ENCODE measurements at places on chromosomes 7 and 10.

DNA sequence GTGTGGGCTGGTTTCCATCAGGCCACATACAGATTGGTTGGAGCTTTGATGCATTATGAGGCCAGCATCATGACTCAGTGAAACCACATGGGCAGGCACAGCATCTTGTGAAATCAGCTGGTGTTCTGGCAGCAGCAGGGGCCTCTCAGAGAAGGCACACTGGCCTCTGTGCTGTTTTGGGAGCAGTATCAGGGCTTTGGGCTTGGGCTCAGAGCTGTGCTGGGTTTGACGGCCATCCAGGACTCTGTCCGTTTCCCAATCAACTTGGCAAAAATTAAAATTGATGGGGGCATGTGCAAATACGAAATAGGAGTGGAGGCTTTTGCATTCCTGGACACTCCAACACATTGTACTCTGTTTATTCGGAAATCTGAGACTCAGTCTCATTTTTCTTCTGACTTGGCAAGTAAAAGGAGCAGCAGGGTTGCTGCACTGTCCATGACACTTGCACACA, 190.9 kb downstream of the BMPER start:
- DNase-seq, result no peak

DNA sequence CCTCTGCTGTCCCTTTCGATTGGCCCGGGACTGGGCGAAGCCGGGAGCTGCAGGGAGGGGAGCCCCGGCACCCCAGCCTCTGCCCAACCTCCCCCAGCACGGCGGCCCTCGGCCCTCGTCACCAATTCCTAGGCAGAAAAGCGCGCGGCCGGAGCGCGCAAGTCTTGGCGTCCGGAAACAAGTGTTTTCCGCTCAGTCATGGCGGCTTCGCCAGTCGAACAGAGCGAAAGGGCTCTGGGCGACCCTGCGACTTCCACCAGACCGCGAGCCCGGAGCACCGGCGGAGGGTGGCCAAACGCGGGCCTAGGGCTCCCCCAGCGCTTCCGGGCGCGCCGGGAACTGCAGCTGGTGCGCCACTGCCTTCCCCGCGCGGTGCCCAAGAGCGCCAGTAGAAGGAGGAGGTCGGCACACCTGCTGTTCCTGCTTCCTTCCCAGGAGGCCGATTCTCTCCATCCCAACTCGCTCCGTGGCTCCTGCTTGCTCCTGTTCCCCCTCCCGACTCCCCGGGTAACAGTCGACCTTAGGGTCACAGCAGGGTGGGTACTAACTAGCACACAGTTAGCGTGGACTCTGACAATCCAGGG, 729.9 kb downstream of the ZWINT start:
- DNase-seq, result no peak

DNA sequence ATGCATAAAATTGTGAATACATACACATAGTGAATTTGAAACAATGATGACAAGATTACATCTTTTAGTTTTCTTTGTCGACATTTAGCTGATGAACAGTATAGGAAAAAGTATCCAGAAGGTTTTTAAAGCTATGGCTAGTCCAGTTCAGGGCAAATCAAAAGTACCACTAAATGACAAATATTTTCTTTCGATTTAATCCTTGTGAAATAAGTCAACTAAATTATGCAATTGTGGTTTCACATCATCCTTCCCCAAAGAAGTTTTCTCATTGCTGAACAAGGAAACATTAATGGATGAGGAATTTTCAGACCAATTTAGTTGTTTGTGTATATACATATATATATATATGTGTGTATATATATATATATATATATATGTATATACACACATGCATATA, 774.0 kb downstream of the DNAJB9 start:
- DNase-seq, result peak; percentile 27

DNA sequence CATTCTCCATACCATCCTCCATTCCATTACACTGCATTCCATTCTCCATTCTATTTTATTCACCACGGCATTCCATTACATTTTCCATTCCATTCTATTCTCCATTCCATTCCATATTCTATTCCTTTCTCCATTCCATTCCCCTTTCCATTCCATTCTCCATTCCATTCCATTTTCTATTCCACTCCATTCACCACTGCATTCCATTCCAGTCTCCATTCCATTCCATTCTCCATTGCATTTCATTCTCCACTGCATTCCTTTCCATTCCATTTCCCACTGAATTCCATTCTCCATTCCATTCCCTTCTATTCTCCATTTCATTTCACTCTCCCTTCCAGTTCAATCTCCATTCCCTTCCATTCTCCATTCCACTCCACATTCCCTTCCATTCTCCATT, 79.6 kb downstream of the NSUN6 start:
- DNase-seq, result no peak

DNA sequence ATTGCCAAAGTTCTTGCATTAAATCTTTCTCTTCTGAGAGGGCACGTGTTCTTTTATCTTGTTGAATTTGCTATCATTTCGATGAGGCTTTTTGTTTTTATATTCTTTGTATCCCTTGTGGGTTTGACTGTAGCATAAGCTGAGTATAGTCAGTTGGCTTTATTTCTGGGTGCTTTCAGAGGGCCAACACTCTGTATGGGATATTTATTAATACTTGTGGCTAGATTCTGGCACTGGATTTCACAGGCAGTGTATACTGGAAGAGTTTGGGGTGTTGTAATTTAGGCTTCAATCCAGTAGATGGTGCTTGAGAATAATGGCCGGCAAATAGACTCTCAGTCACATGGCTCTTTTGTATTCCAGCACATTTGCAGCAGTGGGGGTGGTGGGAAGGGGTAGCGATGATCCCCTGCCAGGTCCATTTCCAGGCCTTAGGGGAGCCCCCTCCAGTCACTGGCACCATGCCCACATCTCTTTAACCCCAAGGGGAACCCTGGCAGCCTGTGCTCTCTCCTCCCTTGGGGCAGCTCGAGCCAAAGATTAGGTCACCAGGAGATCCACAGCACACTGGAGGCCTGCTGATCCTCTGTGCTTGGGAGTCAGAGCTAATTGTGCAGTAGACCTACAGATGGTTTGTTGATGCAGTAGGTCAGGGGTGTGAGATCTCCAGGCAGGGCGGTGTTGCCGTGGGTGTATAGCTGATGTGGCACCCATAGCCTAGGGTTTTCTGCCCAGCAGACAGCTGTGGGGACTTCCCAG, 81.8 kb downstream of the PTPN20 start:
- peak; percentile 89 for DNase-seq

- no peak for DNase-seq
Observed at GRCh38 chr10:113992471-113993011, 51.1 kb upstream of the ADRB1 start.

DNA sequence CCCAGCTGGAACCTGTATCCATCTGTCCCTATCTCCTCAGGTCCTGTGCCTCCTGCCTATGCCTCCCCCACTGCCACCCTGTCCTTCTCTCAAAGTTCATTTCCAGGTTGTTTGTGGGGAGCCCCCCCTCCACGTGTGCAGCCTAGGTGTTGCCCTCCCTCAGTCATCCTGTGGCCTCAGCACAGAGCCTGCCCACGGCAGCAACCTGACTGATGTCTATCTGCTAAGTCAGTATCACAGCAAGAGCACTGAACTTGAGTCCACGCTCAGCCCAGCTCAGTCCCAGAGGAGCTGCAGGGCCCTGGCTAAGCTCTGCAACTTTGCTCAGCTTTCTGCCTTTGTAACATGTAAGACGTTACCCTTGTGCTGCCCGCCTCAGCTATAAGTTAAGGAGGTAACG, 28.7 kb downstream of the FAM53B start:
- DNase-seq, result no peak

DNA sequence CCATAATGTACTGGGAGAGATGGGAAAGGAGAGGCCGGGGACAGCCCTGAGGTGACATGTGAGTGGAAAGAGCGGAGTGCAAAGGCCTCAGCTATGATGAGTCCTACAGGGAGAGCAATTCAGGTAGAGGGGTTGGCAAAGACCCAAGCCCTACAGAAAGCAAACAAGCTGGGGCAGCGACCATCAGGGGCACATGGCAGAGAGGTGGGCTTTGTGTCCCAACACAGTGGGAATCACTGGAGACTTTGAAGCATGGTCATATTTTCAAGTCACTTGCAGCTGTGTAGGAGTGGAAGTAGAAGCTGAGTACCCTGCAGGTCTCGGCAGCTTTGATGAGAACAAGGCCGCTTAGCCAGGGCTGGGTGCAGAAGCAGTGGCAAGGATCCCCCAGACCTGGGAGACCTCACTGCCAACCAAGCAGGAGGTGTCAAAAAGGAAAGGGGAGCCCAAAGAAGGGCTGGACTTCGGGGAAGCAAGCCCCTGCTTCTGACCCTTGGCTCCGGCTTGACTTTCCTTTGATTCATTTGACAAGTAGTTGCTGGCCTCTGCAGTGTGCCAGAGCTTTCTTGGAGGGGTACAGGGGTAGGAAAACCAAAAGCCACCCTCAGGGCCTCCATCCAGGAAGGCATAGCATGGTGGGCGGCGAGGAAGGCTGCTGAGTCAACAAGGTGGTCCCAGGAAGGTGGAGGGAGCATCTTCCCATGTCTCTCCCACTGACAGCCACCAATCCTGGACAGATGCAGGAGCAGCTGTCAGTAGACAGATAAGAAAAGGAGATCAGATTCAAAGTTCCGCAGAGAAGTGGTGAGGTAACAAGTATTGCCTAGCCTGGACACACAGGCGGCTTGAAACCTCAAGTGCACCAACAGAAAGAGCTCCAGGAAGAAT, 1.9 kb upstream of the PGAM2 start:
- no peak for DNase-seq

DNA sequence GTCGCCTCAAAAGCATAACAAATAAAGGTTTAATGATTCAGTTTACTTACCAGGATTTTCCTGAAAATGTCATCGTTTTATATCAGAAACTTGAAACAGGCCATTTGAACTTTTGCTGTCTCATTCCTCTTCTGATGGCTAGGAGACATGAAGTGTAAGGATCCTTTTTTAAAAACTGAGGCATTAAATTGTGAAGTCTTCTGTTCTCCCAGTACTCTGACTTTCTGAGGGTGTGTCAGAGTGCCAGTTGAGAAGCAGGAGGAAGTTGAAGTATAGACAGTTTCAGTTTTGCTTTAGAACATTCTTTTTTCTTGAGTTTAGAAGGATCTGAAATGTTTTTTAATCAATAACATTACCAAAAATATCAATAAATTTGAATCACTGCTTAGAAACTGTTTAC, at the start of gene SAMD9L:
SAMD9L (minus strand) TSS at position 242 of the 400 bp plus-strand sequence. CDS start 12,414 bp downstream, outside the sequence.
- peak; percentile 70 for DNase-seq

DNA sequence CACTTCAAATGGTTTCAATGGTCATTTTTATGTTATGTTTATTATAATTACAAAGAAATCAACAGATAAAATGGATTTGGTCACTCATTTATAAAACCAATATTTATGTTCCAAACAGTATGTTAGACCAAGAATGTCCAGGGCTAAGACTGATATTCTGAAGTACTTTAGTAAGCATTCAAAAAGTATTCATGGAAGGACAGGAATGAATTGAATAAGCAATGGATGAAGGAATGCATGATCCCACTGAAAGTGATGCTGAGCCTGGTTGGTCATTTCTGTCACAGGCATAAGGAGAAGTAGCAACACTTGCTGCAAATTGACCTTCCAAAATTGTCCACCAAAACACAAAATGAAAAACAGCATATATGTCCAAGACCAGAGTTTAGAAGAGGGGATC, 189.0 kb upstream of the CELF2 start:
- no peak for DNase-seq

- no peak for DNase-seq
Observed at GRCh38 chr7:108268200-108268820, 138.1 kb upstream of the LAMB4 start.

DNA sequence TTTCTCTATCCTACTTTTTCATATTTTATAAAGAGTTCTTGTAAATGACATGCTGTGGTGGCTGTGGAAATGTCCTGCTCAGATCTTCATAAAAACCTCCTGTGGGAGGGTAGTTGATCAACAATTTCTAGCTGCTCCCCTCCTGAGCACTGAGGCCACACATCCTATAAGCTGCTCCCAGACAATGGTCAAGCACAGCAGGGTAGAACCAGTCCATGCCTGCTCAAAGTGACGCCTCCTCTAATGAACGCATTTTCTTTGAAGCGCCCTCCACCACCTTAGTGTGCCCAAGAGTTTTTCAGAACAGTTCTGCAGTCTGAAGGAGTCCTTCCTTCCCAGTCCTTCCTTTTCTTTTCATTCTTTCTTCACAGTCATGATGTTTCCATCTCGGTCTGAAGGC, 298.6 kb upstream of the CACNA2D1 start:
- no peak for DNase-seq

- no peak for DNase-seq
Observed at GRCh38 chr7:142371586-142372377, 113.9 kb upstream of the PRSS58 start.

DNA sequence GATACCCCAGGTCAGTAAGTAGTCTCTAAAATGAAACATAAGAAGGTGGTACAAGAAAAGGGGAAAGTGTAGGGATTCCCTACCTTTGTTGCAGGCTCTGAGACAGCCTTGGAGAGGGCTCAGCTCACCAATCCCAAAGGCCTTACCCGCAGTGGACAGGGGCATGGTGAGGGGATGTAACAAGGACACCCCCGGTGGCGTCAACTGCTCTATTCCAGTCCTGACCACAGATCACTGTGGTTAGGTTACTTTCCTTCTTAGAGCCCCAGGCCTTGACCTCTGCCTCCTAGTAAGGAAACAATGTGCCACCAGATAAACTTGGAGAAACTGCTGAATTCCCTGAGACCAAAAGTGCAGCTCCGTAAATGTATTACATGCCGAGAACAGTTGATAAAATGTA, 17.5 kb downstream of the PLXNA4 start:
- no peak for DNase-seq

GRCh38 chr7:5574770-5575269, 151.2 kb upstream of the TNRC18 start:
- no peak for DNase-seq

DNA sequence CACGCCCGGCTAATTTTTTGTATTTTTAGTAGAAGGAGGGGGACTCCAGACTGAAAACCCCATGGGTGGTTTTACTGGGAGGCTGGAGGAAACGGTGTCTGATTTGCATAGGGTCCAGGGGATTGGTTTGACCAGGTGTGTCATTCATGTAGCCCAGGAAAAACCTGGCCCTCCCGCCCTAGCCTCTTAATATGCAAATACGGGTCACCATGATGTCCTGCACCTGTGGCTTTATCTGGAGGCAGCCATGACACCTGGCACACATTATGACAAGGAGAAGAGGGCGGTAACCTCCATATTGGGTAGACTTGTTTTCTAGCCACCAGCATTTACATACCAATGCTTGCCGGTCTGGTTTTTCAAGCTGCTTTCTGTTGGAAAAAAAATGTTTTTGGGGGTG, 68.0 kb downstream of the TRIL start:
- no peak for DNase-seq

- no peak for DNase-seq
Observed at GRCh38 chr7:43694399-43694748, 34.9 kb downstream of the COA1 start.

DNA sequence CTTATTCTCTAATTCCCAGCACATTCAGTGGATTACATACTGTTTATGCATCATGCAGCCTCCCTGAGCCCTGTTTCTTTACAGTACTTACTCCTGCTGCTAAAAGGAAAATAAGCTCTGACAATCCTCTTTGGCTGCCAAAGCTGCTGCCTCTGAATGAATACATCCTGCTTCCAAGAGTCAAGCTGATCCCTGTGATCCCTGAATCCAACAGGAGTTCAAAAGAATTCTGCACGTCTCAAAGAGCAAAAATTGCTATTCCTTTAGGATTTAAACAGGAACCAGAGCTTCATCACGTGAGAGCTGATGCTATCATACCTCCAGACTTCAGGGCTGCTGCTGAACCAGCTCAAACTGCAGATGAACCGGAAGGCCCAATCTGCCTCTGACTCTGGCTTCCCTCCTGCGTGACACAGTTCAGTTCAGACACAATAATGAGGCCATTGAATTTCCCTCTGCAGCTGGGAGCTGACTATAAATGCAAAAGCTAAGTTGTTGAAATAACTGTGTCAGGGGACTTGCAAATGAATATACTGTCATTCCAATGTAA, 851.0 kb upstream of the PHF14 start:
- no peak for DNase-seq

All from inflammatory macrophage treated with lipopolysaccharide for 1 hour (primary cell).